ENCODE measurements at places on chromosomes 1 and 21.

DNA sequence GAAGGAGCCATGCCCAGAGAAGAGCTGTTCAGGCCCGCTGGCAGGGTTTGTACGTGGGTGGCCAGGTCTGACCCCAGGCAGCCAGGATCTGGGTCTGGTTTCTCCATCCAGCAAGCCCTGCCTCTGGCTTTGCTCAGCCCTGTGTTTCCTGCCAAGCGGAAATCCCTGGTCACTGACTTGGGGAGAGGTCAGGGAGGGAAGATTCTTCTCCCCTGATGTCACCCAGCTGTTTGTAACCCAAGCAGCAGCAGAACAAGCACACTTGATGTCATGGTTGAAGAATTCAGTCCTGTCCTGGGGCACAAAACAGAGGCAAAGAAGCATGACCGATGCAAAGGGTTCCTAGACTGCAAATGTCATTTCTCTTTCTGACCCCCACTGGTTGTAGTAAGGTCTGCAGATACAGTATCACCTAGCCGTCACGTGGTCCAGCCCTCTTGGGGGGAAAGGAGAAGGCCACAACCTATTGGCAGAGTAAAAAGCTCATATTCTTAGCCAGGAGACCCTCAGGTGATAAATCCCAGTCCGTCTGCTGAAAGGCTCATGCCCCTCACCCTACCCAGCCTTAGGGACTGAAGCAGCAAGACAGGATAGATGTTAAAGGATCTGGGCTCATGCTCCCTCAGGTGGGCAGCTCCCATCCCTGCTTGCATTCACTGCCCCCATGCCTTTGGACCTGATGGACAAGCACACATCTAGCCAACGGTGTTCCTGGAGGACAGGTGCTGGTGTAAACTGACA, 120.9 kb downstream of the SYT2 start:
- no peak for DNase-seq

DNA sequence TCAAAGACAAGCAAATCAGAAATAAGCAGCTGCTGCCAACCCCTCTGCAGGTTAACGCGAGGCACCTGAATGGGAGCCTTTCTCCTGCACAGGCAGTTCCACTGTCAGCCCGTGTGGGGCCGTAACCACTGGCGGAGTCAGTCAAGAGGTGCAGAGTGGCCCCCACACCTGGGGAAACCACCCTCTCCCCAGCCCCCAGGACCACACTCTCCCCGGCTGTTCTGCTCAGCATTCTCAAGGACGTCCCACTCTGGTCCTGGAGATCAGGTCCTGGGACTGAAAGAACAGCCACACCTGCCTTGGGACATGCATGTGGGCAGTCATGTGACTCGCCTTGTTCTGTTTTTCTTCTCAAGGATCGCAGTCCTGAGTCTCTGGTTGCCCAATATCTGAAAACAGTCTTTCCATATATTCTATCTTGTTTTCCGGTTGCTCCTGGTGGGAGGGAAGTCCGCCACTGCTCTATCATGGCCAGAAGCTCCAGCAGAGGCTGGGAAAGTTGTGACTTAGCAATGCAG, 252.5 kb downstream of the PTPRU start:
- peak; percentile 27 for DNase-seq

DNA sequence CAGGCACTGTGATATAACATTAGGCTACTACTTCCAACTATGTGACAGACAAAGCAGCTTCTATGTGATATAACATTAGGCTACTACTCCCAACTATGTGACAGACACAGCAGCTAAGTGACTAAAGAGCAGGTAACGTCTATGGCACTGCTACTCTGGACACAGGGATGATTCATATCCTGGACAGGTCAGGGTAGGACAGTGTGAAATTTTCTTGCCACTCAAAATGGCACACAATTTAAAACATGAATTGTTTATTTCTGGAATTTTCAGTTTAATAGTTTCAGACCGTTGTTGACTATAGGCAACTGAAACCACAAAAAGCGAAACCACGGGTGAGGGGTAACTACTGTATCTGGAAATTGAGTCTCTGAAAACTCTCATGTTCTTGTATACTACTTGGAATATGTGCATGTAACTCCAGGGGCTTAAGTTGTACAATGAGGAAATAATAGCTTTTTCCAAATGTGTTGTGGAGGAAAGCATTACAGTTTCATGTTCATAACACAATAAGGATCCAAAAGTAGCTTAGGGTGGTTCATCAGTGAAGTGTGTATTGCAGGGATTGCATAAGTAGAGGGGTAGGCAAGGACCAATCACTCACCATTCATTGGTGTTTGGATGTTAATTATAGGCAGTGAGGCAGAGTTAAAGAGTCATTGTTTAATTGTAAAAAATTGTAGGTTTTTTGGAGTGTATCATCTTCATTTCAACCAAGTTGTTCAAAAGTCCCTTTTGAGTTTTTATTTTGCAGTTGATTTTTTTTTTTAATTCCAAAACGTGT, 5.3 kb downstream of the DTL start:
- DNase-seq: no peak

DNA sequence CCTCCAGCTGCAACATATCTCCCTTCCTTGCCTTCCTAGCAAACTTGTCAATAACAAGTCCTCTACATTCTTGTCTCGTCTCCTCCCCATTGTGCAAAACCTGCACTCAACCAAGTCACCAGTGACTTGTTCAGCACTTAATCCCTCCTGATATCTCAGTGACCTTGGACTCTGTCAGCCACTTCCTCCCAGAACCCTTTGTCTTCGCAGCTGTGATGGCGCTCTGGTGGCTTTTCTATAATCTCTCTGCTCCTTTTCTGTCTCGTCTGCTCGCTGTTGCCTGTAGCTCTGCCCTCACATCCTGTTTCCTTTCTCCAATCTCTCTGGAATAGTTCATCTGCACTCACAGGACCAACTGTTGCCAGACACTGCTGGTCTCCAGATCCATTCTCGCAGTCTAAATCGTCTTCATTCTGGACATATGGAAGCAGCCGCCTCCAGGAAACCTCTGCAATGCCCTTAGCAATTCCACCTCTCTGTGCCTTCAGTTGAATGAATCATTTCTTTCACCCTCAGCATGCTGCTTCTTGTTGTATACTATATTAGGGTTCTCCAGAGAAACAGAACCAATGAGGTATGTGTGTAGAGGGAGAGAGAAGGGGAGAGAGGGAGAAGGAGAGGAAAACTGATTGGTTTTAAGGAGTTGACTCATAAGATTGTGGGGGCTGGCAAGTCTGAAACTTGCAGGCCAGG, 17.4 kb upstream of the IFNAR2 start:
- peak; percentile 45 for DNase-seq

DNA sequence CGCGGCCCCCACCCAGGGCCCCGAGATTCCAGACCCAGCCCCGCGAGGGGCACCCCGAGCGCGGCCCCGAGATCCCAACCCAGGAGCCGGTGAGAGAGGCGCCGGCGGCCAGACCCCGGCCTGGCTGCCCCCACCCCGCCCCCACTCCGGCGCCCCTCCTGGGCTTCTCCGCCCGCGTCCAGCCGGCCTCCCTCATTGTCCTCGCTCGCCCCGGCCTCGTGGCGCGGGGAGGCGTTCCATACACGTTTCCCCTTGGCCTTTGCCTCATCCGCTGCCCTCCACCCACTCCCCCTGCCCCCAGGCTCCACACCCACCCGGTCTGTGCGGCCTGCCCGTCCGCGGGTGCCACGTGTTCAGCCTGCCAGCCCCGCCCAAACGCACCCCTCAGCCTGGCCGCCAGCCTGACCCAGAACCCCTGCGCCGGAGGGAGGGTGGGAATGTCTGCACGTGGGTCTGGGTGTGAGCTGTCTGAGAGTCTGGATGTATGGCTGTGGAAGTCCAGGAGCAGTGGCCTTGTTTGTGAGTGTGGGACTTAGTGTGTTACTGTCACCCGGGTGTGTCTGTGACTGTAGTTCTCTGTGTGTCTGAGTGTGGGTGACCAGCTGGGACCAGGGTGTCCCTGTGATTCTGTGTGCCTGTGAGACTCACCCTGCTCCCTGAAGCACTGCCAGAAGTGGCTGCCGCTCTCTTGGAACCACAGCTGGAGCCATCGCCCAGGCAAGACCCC, 681 bp downstream of the B4GALT2 start:
- DNase-seq: peak; percentile 59

DNA sequence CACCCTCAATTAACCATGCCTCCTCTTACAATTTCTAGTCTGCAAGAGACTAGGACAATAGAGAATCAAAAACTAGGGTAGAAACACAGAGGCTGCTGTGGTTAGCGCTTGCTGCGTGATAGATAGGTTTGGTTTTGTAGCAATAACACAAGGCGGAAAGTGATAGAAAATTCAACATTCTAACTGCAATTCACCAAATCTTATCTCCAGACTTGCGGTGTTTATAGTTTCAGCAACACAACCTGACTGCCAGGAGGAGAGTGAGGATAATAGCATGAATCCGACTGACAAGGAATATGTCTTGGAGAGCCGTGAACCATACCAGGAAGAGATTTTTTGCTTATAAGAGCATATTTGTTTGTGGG, 30.7 kb upstream of the IFNAR2 start:
- no peak for DNase-seq

Data from activated CD8-positive, alpha-beta memory T cell treated with anti-CD3 and anti-CD28 coated beads, Interleukin-2, amount 10 ng/mL, durations not matched to agents 7 days and 5 days (primary cell).